ENCODE measurements at places on chromosomes 7 and 10.

- no peak for DNase-seq
Measured at GRCh38 chr10:113663908-113664307, at the start of gene NRAP. Gene NRAP (minus strand): TSS chr10:113664041. CDS start chr10:113663882, 159 bp downstream.

- no peak for DNase-seq
Measured at GRCh38 chr7:37416378-37417106, 32.1 kb downstream of the ELMO1 start.

DNA sequence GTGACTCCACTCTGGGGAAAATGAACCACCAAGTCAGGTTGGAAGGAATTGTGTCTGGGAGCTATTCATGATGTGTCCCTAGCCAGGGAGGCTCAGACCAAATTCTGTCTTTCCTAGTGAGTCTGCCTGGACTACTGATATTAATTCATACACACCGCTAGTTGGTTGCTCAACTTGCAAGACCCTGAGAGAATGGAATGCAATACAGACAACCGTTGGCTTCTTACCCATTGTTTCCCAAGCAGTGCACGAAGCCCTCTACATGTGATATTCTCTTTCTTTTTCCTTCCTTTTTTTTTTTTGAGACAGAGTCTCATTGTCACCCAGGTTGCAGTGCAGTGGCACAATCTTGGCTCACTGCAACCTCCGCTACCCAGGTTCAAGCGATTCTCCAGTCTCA, 19.4 kb upstream of the SRGN start:
- DNase-seq: no peak

DNA sequence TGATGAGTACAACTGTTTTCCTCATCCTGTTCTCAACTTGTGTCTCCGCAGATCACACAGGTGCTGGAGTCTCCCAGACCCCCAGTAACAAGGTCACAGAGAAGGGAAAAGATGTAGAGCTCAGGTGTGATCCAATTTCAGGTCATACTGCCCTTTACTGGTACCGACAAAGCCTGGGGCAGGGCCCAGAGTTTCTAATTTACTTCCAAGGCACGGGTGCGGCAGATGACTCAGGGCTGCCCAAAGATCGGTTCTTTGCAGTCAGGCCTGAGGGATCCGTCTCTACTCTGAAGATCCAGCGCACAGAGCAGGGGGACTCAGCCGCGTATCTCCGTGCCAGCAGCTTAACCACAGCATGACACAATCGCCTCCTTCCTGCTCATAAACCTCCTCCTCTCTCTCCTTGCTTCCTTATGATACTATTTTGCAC, 126.7 kb upstream of the PRSS58 start:
- no peak for DNase-seq

DNA sequence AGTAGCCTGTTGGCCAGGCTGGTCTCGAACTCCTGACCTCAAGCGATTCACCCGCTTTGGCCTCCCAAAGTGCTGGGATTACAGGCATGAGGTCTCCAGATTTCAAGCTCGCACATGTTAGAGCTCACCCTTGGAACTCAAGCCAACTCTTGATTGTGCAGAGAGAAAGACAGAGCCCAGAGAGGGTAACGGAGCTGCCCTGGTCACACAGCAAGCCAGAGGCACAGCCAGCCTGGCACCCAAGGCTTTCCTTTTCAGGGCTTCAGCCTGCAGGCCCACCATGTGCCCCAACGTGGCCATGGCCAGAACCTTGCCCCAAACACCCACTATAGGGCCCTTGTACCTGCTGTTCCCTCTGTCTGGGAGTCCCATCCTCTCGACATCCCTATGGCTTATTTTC, 49.1 kb upstream of the CUX1 start:
- no peak for DNase-seq

DNA sequence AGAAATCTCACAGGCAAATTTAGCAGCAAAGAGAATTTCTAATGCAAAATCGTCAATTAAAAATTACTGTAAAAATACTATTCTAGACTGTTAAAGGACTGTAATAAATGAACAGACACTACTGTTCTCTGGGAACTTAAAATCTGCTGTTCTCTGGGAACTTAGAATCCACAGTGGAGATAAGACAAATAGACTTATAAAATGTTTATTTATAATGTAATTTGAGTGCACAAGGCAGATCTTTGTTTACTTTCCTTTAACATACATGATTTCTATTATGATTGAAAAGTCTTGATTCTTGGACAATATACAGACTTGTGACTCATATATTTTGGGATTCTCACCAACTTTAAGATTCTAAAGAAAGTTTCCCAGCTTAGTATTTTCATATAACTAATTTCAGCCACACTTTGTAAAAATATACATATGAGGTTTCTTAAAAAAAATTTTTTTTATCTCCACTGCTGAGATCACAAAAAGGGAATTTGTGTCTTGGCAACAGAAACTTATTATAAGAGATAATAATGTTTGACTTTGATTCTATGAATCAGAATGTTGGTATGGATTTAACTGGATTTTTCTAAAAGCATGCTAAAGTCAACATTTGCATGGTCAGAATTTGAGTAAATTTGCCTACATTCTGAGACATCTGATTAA, 166.3 kb upstream of the RHOBTB1 start:
- DNase-seq: no peak

DNA sequence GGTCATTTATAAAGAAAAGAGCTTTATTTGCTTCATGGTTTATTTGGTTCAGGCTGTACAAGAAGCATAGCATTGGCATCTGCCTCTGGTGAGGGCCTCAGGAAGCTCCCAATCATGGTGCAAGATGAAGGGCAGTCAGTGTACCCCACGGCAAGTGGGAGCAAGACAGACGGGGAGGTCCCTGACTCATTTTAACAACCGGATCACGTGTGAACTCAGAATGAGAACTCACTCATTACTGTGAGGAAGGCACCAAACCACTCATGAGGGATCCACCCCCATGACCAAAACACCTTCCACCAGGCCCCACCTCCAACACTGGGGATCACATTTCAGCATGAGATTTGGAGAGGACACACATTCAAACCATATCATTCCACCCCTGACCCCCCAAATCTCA, 15.7 kb upstream of the CRYGN start:
- no peak for DNase-seq

All from hematopoietic multipotent progenitor cell treated with erythropoietin and hydrocortisone succinate and interleukin-3 and kit ligand, for 17 days (in vitro differentiated cells).